Gastroesophageal sphincter (tissue), 4 donors: ENCODE measurements at places on chromosomes 7 and 10. TPM values are rescaled to one million over a fixed set of nuclear protein-coding genes. Genes with fewer than 3 reads are reported as not detected.
A peak's percentile ranks its signal among the peaks of the same experiment; 100 is the strongest.

- peak; percentile 16 for ATAC-seq
These were observed 12.7 kb downstream of the LDB3 start for GRCh38 chr10:86681047-86681446.

The SPDYE2B gene
- total RNA-seq: not detected

The MYL10 gene
- not detected for total RNA-seq

GRCh38 chr7:152333134-152333533, 102.7 kb downstream of the KMT2C start:
- ATAC-seq: no peak
